Activated CD8-positive, alpha-beta T cell treated with anti-CD3 and anti-CD28 coated beads for 36 hours (primary cell): ENCODE measurements at places on chromosomes 11 and 22.

DNA sequence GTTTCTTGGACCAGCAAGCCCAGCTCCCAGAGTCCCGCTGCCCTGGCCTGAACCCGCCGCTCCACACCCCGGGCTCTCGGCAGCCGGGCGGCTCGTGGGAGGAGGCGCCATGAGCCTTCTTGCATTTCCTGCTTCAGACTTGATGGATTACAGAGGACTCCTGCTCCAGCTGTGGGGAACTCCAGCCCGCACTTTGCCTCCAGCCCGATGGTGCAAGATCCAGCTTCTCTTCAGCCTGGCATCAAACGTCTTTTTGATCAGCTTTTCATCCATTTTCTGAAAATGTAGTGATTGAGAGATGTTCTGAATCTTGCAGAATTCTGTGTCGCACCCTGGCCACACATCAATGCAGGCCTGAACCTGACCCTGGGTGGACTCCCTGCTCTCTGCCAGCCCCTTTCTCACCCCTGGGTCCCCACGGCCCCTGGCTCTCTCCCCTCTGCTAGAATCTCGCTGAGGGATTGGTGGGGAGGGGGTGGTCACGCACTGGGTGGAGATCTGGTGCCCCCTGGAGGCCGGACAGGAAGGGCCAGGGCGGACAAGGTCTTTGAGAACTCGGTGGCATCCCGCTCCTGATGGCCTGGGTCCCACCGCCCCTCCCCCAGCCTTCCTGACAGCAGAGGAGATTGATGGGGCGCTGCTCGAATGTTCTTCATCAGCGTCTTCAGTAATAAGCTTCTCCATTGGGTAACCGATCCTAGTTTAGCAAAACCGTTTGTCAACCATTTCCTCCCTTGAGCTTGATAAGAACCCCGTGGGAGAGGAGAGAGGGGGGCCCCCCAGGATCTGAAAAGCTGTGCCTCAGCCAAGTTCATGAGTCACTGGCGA is 12.1 kb upstream of the NFAM1 start:
- DNase-seq = peak; percentile 89

GRCh38 chr11:125345421-125346178 is 150.5 kb downstream of the FEZ1 start:
- peak; percentile 69 for DNase-seq

DNA sequence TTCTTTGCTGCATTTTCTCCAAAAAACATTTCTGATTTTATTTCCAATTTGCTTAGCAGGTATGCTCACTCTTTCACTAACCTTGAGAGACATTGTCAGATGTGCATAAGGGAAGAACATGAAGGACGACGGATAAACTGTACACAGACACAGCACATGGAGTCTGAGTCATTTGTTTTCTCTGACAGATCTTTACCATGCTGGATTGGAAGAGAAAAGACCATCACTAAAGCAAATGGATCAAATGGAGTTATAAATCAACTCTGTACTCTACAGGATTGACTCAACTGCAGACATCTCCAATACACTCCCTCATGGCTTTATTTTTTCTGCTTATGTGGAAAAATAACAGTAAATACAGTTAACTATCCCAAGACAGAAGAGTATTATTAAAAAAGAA is 90.2 kb upstream of the CTSC start:
- no peak for DNase-seq

- no peak for DNase-seq
Observed at GRCh38 chr11:110939471-110939870, 227.2 kb upstream of the ARHGAP20 start.

DNA sequence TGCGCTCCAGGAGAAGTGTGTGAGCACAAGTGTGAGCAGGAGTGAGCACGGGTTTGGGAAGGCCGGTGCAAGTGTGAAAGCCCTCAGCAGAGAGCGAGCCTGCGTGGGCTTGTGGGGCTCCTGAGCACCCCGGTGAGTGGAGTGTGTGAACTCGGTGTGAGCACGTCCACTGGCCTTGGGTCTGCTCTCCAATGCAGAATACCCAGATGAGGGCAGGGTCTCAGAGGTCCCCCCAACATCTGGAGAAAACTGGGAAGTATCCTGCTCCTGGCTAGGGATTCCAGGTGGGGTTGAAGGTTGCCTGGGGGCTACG is 1.2 kb downstream of the ESRRA start:
- DNase-seq = no peak

DNA sequence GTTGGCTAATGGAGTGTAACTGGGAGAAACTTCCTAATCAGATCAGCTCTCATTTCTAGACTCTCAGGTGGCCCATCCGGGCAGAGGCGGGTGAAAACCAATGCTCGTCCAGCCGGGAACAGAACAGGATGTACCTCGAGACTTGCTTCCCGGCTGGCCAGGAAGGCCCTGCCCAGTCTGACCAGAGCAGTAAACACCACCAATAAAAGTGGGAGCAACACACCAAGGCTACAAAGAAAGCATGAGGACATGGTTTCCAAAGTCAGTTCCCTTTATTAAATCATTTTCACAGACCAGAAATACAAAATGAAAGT is 940 bp upstream of the TNKS1BP1 start:
- DNase-seq = no peak

- no peak for DNase-seq
Observed at GRCh38 chr11:33935461-33936456, 43.9 kb upstream of the LMO2 start.

GRCh38 chr22:43669190-43669589 is 142.9 kb downstream of the EFCAB6 start:
- no peak for DNase-seq

GRCh38 chr11:77151804-77152509 is 23.9 kb downstream of the MYO7A start:
- DNase-seq = peak; percentile 91

DNA sequence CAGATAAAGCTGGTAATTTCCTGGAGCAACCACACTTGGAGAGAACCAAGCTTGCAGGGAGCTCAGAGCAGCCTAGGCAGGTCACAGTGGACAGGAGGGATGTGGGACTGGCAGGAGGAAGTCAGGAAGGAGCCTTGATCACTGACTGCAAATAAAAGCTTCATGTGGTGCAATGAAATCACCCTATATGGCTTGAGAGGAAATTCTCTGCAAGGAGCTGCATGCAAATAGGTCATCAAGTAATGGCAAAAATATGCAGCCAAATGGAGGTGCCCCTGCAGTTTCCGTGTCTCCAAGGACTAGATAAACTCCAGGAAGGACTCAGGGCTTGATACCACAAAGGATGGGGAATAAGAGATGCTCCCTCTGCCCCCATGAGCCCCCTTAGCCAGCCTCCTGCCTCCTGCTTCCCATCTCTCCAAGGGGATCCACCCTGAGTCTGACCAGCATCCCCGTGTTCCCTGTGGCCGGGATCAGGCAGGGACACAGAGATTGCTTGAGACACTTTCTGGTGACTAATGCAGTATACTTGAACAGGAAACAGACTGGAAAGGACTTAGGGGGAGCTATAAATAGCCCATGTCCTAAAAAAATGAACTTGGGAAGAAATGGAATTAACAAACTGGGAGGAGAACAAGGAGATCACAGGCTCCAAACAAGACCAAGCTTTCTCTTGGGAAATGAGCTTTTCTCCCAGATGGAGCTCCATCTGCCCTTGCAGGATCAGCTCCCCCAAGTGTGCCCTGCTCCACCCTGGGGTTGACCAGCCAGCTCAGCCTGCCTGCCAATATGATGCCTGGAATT is 23.9 kb upstream of the MICAL2 start:
- DNase-seq = no peak

GRCh38 chr11:87840786-87841185 is 334.5 kb downstream of the RAB38 start:
- no peak for DNase-seq

- DNase-seq = peak; percentile 44
Observed at GRCh38 chr11:640021-640706, 3.1 kb downstream of the DRD4 start.

GRCh38 chr22:39474351-39475111 is 17.7 kb downstream of the MGAT3 start:
- no peak for DNase-seq

DNA sequence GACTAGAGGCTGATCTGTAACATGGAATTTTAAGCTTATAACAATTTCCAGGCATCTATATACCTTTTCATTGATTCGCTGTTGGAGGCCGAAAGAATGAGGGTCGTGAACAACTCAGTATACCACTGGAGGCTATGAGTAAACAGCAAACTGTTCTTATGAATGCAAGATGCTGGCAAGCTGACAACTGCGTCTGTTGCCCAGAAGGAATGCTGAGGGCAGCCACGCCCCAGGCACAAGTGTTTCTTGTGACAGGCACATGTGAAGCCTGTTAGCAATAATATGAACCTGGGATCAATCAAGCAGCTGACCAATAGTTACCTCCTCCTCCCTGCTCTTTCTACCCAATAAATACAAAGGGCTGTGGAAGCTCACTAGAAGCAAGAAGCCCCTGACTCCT is 15.3 kb downstream of the RTCB start:
- DNase-seq = no peak

DNA sequence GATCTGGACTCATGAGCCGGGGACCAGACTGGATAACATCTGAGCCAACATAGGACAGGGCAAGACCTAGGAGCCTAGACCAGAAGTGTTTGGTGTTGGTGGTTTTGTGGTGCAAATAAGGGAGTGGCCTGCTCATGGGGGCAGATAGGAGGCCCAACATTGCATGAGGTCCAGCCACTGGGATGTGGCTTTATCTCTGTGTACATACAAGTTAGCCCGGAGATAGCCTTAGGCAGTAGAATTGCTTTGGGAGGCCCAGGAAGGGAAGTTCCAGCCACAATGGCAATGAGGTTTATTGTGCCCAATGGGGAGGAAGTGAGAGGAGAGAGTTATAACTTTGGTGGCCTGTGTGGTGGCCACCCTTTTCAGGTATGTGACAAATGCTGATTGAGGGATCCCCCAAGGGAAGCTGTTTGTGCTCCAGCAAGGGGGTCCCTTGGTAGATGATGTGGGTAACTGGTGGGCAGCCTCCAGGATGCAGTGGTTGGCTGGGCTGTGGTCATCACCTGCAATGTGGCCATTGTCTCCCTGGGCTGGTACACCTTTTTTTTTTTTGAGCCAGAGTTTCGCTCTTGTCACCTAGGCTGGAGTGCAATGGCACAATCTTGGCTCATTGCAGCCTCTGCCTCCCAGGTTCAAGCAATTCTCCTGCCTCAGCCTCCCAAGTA is 6.4 kb downstream of the LMO2 start:
- DNase-seq = no peak

DNA sequence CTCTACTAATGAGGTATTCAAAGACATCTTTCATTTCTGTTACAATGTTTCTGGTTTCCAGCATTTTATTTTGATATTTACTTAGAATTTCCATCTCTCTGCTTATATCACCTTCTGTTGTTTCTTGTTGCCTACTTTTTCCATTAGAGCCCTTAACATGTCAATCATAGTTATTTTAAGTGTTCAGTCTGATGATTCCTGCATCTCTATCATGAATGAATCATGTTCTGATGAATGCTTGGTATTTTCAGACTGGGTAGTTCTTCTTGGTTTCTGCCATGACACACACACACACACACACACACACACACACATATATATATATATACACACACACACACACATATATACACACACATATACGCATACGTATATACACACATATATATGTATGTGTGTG is 486.4 kb upstream of the ISX start:
- DNase-seq = no peak

GRCh38 chr11:33530815-33531214 is 169.8 kb downstream of the C11orf91 start:
- DNase-seq = no peak

DNA sequence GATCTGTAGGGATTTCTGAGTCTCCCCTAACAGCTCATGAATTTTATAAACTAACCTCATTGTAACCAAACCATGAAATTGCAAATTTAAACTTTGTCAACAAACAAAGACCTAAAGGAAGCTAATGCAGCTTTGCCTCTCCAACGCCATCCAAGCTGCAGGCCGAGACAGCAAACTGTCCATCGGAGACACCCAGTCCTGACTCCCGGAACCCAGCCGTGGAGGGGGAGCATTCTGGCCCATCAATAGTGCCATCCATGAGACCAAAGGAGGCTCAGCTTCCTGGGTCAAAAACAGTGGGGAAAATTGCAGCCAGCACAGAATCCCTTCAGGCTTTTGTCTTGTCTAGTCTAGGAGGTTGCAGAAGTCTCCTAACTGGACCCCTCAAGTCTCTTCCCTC is 147.6 kb upstream of the OPCML start:
- no peak for DNase-seq

DNA sequence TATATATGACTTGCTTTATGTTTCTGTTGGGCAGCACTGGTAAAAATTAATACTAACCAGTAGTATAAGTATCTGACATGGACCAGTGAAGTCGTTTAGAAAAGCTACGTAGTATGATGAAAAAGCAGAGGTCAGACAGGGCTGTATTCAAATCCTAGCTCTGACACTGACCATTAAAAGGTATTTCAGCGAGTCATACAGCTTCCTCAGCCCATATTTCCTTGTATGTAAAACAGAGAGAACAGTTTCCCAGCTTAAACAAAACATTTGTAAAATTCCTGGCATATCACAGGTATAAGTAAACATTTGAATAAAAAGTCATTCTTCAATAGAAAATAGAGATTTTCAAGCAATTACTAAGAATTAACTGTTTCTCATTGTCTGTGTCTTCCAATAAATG is 4.2 kb downstream of the NOX4 start:
- no peak for DNase-seq

GRCh38 chr11:26721948-26722475 is at the start of gene SLC5A12:
Gene SLC5A12 (minus strand): TSS chr11:26722060. CDS start chr11:26721714, 346 bp downstream.
- DNase-seq = no peak

DNA sequence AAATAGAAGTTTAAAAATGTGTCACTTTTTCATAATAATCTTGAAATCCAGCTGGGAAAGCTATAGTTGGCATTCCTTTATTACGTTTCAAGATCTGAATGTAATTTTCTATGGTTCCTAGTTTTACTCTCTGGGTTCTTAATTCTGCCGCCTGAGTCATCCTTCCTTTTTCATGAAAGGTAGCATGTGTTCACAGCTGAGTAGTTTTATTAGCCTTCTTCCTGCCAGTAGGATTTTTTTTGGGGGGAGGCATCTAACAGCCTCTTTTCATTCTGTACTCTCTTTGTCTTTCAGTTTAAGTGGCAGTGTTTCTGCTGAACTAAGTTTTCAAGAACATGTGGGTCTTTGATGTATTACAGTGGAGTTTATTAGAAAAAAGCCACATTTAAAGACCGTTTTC is 36.5 kb downstream of the OR2AG2 start:
- DNase-seq = no peak

DNA sequence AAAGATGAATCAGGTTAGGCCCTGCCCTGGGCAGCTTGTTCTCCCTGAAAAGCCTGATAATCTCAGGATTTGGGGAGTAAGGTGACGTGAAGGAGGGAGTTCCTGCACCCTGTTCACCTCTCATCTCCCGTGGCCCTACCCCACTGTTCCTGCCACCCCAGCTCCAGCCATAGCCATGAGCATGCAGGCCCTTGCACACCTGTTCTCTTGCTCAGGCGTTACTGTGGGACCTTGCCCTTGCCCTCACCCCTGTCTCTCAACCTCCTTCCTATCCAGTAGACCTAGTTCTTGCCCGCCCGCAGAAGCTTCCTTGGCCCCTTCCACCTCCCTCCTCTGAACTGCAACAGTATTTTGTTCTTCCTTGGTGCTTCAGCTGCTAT is 15.0 kb downstream of the TSKU start:
- DNase-seq = no peak

- DNase-seq = no peak
Observed at GRCh38 chr11:19433367-19433766, 192.6 kb upstream of the E2F8 start.
